ENCODE measurements at places on chromosomes 13 and 19.
A peak's percentile ranks its signal among the peaks of the same experiment; 100 is the strongest.

DNA sequence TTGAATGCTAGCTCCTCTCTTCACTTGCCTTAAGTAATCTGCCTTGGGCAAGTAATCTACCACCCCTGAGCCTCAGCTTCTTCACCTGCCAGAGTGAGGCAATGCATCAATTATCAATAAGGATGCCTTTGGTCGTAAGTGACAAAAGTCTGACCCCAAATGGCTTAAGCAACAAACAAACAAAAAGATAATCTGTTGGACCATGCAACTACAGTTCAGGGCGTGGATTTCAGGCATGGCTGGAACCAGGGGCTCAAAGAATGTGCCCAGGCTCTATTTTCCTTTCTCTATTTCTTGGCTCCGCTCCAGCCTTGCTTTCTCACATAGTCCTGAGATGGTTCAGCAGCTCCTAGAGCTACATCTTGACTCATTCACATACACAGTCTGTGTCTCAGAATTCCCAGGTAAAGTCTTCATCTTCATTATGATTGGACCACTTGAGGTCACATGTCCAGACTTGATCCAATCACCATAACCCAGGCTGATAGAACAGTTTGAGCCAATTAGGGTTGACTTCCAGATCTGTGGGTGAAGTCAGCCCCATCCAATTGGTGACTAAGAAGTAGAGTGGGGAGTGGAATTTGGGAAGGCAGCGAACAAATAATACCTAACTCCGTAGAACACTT lies 29.6 kb downstream of the ACSBG2 start:
- DNase-seq, result no peak

- no peak for DNase-seq
These were observed 38.8 kb downstream of the DHRS12 start for GRCh38 chr13:51765142-51765515.

GRCh38 chr13:113804017-113804702 lies 45.1 kb downstream of the TMEM255B start:
- no peak for DNase-seq

GRCh38 chr19:1616875-1617274 lies 11.6 kb upstream of the UQCR11 start:
- DNase-seq, result no peak

- no peak for DNase-seq
These were observed 4.2 kb downstream of the WDFY2 start for GRCh38 chr13:51588406-51588949.

DNA sequence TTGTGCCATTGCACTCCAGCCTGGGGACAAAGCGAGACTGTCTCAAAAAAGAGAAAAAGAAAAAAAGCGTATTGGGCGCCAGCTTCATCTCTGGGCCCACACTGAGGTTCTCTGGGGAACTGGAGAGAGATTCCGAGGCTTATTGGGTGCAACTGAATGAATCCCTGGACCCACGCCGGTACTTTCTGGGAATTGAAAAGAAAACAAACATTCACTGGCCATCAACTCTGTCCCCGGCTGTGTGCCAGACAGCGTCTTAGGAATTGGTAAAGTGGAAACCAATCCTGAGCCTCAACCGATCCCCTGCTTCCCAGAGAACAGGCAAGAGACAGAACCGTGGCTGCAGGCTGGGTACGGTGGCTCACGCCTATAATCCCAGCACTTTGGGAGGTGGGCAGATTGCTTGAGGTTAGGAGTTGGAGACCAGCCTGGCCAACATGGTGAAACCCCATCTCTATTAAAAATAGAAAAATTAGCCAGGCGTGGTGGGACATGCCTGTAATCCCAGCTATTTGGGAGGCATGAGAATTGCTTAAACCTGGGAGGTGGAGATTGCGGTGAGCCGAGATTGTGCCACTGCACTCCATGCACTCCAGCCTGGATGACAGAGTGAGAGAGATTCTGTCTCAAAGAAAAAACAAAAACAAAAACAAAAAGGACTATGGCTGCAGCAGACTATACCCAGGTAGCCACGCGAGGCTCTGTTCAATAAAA lies 8.6 kb downstream of the ANO8 start:
- DNase-seq, result no peak

DNA sequence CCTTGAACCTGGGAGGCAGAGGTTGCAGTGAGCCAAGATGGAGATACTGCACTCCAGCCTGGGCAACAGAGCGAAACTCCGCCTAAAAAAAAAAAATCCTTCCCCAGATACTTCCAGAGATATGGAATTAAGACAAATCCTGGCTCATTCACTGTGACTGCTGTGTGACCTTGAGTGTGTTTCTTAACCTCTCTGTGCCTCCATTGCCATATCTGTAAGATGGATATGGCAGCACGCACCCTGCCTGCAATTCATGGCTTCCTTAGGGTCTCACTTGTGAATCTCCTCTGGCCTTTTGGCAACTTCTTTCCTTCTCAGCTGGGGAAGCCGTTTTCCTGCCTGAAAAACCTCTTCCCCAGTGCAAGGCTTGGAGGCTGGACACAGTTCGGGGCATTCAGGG lies 33.8 kb upstream of the ONECUT3 start:
- DNase-seq, result no peak

DNA sequence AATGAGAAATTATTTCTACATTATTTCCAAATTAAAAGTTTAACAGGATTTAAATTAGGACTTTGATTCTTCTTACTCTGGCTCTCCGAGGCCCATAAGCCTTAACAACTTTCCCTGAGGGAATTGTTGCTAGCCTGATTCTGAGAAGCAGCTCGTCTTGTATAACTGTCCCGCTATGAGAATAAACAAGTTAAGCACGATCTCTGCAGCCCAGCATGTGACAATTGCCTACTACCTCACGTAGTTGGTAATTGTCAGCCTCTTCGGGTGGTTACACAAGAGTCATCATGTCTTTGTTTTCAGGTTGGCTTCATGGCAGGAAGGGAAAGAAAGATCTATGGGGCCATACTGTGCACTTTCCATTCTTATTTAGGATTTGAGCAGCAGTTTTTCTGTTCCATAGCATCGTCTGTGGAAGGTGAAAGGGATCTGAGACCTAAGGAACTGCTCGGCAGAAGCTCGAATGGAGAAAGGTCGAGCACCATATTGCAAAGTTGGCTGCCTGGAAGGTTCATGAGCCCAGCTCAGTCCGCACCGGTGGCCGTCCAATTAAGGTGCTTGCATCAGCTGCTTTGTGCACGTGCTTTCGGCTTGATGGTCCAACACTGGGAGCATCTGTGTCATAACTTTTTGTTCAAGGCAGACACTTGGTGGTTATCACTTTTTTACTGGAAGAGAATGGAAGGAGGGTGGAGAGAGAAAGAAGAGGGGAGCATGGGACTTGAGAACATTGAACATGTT lies 1.8 kb upstream of the STARD13 start:
- no peak for DNase-seq

DNA sequence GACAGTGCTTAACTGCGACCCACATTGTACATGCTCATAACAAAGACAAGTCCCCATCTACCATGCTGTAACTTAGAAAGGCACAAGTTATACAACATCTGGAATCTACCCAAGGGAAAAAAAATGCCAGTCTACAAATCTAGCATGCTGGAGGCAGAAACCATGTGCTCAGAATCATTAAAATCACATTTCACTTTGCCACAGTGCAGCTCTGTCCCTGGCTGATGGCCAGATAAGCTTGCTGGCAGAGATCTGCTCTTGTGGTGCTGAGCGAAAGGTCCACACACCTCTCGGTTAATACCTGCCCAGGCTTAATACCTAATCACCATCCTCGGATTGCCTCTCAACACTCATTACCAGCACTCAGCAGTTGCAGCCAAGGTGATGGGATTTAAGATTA lies 74.1 kb upstream of the UQCRFS1 start:
- no peak for DNase-seq

DNA sequence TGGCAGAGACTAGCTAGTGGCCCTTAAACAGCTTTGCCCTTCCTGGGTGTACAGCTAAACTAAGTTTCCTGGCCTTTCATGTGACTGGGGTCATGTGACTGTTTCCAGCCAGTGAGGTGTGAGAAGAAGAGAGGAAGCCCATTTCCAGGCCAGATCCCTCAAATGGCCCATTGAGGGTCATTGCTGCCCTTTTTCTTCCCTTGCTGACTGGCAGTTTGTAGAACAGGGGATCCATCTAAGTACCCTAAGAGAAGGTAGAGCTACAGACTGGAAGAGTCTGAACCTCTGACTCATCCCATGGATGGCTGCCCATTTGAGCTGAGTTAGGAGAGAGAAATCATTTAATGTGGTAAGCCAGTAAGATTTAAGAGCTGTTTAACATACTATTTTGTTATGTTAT lies 2.8 kb downstream of the SWSAP1 start:
- DNase-seq, result no peak

DNA sequence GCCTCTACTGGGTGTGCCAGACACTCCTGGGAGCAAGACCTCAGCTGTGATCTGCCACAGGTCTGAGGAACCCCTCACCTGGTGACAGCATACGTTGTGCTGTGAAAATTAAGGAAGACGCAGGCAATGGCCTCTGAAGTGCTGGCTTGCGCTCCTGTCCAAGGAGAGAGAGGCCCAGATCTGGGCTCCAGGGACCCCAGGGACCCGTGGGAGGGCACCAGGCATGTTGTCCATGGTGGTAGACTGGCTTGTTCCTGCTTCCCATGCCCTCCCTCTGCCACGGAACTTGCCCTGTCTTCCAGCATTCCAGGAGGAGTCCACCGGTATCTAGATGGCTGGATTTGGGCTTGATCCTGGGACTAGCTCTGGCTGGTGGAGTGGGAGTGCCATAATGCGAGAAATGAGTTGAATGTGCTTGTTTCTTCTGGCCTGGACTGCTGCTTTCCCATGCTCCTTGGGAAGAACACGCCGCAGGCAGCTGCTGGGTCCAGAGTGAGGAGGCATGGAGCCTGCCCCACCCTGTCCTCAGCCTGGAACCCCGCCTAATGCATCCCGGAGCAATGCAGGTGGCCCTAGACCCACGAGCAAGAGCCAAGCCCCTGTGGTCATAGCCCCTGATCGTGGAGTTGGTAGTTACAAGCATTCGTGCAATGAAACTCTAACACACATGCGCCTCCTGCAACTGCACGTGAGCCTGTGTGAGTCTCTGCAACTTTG lies 190.2 kb downstream of the TEX29 start:
- DNase-seq, result no peak

DNA sequence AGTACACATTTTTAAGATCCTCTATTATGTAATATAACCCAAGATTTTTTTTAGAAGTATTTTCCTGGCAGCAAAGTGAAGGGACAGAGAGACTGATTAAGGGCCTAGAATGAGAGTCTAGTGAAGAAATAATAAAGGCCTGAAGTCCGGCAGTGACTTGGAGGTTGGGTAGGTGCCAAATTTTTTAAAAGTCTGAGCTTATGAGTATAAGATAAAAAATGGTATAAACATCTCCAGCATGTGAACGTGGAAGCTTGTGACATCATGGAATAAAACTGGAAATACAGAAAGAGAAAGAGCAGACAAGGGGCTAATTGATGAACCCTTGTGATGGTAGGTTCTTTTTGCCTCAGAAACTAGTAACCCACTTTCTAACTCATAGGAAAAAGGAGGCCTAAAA lies 174.6 kb downstream of the SUCLA2 start:
- DNase-seq, result no peak

DNA sequence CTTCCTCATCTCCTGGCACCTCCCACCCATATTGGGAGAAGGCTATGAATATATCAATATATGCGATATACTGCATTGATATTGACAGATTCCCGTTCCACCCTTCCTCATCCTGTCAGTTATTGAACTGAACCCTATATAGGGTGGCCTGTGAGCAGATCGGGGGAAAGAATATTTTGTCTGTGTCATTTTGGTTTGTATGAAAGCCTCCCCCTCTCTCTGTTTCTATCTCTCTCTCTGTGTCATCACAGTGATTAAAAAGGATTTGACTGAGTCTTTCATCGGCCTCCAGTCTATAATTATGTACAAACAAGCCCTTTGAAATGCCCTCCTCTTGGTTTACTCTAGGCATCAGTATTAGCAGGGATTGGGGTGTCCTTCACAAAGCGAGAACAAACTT lies 35.7 kb downstream of the RASL11A start:
- no peak for DNase-seq

- DNase-seq, result no peak
These were observed 15.1 kb upstream of the POU4F1 start for GRCh38 chr13:78618411-78618810.

DNA sequence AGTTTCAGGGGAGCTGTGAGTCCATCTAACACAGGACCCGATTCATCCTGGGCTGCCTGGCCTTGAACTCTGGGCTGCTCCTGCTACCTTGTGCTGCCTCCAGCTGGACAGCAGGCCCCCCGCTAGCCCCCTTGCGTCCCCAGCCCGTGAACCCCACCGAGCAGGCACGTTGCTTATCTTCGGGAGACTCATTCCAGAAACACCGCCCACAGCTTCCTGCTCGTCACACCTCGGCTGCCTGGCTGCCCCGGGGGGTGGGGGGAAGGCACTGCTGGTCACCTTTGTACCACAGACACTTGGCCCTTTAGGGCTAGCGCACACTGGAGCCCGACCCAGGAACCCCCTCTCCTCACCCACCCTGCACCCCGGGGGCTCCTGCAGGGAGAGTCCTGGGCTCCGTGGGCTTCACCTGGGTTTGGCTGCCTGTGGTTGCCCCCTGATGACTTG lies 48.1 kb downstream of the CRTC1 start:
- DNase-seq, result no peak

DNA sequence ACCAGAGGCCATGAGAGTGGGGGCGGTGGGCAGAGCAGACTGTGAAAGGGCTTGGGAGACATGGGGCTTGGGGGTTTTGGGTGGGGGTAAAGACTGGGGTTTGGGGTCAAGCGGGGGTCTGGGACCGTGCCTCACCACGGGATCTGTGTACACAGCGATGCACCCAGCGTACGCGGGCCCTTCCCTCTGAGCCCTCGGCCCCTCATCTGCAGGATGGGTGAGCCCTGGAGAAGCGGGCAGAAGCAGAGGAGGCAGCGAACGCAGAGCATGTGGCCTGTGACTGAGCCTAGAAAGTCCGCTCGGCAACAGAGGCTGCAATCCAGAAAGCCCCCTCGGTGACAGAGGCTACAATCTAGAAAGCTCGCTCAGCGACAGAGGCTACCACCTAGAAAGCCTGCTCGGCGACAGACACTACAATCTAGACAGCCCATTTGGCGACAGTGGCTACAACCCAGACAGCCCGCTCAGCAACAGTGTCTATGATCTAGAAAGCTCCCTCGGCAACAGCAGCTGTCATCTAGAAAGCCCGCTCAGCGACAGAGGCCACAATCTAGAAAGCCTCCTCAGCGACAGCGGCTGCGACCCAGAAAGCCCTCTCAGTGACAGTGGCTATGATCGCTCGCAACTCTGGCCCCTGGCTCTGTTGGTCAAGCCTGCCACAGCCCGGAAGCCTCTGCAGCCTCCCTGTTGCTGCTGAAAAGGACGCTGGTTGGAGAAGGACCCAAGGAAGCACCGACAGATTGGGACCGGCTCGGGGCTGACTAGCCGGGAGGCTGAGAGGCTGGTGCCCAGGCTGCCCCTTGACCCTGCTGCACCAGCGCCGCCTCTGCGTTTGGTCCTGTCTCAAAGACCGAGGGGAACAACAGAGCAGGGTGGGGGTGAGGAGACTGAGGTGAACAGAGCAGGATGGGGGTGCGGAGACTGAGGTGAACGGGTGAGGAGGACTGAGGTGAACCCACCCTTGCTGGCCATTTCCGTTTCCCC lies 68.6 kb downstream of the SPACA7 start:
- DNase-seq, result peak; percentile 27

GRCh38 chr13:32098272-32098671 lies 66.7 kb downstream of the FRY start:
- DNase-seq, result no peak
